Activated naive CD8-positive, alpha-beta T cell treated with anti-CD3 and anti-CD28 coated beads, Interleukin-2, amount 50 U/mL, for 16 hours (primary cell): ENCODE measurements at places on chromosomes 1 and 21.

GRCh38 chr1:86829321-86829720 is 84.6 kb downstream of the SELENOF start:
- no peak for DNase-seq

GRCh38 chr1:158654571-158654970 is 31.9 kb downstream of the SPTA1 start:
- DNase-seq: no peak

- DNase-seq: no peak
Measured at GRCh38 chr1:61245696-61246400, 163.5 kb downstream of the NFIA start.

DNA sequence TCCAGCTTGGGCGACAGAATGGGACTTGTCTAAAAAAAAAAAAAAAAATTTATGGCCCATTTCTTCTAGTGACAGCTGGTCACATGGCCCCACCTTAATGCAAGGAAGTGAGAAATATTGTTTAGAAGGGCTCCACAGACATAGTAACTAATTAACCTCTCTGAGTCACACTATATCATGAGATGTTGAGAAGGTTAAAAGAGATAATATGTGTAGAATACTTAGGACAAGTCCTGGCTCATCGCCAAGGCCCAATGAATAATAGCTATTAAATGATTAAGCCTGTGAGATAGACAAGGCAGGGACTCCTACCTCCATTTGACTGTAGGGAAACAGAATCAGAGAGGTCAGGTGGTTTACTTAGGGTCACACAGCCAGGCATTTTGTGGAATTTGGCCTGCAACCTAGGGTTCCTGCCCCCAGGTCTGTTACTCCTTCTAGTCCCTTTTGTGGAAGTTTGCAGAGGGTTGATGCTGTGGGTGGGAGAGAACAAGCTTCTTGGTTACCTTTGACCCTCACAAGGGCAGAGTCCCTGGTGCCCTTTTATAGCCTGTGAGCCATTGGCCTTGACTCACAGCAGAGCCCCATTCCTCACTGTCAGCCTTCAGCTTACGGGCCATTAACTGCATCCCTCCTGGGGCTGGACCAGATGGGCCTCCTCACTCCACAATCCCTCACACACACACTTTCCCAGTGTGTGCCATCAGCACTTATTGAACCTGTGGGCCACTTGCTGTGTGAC is 48.5 kb downstream of the OPRD1 start:
- DNase-seq: no peak

- DNase-seq: no peak
Measured at GRCh38 chr1:199356561-199356960, 670.9 kb upstream of the NR5A2 start.

DNA sequence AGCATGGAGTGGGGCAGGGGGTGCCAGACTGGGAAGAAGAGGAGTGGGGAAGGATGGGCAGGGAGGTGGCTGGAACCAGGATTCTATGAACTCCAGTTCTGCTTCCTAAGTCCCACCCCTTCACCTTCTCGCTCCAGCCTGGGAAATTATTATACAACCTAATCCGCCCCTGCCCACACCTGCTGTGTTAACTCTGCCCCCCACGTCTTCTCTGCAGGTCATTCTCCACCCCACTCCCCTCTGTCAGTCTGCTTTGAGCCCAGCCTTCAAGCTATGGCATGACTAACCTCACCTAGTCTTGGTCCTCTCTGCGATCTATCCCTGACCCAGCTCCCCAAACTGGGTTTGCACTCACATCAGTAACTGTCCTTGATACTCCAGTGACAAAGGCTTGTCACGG is 46.0 kb upstream of the GOLT1A start:
- no peak for DNase-seq

- no peak for DNase-seq
Measured at GRCh38 chr1:12436345-12436658, 181.7 kb downstream of the DHRS3 start.

- DNase-seq: no peak
Measured at GRCh38 chr1:178575611-178576361, 62.9 kb downstream of the TEX35 start.

DNA sequence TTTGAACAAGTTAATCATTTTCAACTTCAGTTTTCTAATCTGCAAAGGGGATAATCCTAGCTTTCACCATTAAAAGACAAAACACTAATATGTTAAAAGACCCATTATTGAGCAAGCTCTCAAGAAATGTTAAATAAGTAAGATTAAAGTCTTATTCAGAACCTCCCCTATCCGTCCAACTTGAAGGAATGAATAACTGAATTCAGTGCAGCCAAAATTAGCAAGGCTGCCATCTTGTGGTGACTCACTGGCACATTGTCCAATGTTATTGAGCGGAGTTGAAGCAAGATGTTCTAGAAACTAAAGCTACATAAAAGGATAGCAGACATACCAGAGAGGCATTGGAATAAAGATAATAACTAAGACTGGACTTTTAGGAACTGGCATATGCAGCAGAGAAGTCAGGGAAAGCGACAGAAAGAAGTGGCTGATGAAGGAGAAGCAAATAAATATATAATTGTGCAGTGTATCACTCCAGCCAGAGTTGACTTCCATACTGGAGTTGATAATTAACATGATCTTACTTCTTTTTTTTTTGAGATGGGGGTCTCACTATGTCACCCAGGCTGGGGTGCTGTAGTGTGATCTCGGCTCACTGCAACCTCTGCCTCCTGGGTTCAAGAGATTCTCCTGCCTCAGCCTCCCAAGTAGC is 8.2 kb upstream of the CAP1 start:
- no peak for DNase-seq

GRCh38 chr1:57411262-57411661 is 12.6 kb downstream of the DAB1 start:
- DNase-seq: no peak

- no peak for DNase-seq
Measured at GRCh38 chr21:35473496-35473895, 424.4 kb upstream of the RUNX1 start.

DNA sequence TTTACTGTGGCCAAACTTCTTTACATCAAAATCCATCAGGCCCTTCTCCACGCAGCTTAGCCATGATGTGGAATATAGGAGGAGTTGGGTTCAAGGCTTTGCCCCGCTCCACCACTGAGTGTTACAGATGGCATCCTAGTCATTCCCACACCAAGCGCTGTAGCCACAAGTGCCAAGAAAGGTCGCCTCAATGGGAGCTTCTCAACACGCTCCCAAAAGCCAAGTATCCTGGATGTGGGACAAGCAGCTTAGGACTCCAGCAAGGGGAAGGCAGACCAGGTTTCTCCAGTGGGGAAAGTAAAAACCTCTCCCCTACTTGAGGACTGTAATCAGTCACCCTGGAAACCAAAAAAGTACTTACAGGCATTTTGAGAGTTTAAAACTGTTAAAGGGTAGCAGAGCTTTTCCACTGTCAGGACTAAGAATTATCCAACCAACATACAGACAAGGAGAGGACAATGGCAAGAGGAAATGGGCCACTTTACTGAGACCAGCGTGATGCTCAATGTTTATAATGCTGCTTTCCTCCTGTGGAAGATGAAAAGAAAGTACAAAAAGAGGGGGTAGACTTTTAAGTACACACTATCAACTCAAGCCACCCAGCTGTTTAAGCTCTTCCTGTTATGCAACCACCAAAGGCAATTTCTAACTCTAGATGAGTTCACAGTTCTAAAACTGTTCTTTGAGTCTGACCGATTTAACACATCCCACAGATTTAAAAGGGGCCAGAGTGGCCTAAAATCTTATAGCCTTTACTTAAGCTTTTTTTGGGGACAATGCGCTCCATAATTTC is 120.7 kb upstream of the KRTAP19-8 start:
- DNase-seq: no peak

DNA sequence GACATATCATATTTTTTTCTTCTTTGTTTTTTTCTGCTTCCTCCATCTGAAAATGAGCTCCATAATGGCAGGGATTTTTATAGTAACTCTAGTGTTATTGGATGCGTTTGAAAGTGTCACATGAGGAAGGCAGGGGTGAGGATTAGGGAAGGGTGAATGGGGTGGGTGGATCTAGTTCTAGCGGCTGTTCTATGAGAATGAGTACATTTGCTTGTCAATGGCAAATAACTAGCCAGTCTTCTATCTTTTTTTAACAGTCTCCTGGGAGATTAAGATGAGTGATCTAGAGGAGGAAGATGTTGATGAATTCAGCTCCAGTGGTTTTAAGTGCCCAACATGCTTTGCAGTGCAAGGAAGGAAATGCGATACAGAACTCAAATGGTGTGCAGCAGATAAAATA is 5.8 kb downstream of the OR14I1 start:
- DNase-seq: no peak

- DNase-seq: no peak
Measured at GRCh38 chr1:230076121-230076520, 9.1 kb downstream of the GALNT2 start.
